ENCODE measurements at places on chromosomes 6 and 20.

- DNase-seq: no peak
Observed at GRCh38 chr20:6877633-6878032, 110.1 kb downstream of the BMP2 start.

GRCh38 chr20:4581838-4582237, 139.9 kb upstream of the PRND start:
- DNase-seq: no peak

DNA sequence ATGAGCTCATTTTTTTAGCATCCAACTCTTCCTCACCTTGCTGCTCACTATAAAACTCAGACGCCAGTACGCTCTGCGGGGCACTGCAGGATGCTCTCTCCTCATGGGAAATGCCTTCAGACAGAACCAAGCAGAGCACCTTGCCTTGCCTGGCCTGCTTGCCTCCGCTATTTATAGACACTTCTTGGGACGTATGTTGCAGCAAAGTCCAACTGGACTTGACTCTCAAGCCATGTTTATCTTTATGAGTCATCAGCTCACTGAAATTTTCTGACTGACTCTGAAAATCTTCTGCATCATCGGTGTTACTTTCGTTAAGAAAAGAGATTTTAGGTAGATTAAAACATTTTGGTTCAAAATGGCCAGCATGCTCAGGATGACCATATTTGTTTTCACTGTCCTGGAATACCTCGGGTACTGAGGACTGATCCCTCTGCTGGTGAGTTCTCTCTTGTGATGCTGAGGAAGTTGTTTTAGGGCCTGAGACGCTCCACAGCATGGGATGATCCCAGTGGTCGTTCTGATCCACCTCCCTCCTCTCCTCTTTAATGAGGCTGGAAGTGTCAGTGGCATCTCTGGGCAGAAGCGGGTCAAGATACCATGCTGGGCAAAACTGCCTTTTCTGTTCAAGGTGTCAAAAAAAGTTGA, 204.5 kb downstream of the KIF16B start:
- no peak for DNase-seq

DNA sequence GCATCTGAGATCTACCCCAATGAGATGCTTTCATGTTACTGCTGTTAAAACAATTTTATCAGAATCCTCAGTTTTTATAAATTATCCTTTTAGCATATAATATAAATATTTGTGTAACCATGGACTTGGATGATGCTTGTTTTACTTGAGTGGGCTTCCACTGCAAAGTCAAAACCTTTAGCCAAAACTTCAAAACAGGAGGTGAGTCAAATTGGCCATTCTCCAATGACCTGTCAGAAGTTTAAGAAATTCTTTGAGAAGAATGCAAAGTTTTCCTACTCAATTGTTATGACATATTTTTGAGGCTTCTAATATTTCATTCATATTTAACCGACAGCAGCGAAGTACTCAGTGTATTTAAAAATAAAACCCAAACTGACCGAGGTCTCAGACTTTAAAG, 507.9 kb downstream of the EYS start:
- no peak for DNase-seq

DNA sequence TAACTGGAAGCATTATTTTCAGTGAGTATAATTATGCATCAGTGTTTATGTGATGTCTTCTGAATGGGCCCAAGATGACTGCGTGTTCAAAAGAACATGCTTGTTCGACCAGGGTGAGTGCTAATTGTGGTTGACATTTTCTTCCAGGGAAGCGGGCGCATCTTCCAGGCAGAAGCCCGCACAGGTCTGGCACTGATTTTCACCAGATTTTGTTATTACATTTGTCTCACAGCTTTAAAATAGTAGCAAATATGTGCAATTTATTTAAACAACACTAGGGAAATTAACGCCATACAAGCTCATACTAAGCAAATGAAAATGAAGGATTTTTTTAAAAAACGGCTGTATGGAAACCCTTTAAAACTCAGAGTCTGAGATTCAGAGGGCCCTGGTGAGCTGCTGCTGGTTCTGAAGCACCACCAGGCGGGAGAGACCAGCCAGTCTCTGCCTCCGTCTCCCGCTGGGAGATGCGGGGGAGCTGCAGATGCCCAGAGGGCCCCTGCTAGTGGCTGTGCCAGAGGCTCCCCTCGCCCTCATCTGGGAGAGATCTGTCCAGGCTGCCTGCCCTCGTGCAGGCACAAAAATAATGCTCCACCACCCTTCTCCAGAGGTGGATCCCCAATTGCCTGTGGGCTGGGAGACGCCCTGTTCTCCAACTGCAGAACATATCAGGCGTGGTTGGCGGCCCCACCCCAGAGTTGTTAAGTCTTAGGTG, 297.0 kb downstream of the TAF4 start:
- no peak for DNase-seq

- no peak for DNase-seq
Observed at GRCh38 chr6:137781639-137782038, 85.4 kb upstream of the TNFAIP3 start.

DNA sequence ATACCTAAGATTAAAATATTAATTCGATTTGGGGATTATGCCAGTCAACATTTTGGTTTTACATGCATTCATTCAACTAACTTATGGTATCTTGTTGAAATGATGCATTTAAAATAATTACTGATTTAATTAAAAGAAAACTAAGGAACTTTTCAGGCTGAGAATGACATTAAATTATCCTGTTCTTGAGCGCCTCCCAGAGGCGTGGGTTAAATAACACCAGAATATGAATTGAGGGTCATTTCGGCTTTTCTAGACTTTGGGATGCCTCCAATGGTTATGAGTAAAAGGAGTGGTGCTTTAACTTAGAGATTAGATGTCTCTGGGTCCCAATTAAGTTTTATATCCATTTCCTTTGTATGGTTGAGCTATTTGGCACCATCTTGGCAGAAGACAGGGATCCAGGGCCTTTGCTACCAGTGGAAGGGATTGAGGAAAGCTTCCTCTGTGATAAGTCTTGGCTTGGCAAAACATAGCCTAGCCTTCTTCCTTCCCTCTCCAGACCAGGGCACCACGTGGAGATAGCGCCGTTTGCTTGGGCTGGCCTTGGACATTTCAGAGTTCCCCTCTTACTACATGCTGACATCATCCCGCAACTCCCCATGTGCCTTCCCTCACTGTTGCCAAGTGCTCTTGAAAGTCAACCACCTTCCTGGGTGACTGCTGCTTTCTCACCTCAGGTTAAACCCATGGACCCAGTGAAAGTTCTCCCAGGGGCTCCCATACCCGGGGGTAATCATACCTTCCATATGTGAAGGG, 28.7 kb downstream of the GNAS start:
- no peak for DNase-seq

DNA sequence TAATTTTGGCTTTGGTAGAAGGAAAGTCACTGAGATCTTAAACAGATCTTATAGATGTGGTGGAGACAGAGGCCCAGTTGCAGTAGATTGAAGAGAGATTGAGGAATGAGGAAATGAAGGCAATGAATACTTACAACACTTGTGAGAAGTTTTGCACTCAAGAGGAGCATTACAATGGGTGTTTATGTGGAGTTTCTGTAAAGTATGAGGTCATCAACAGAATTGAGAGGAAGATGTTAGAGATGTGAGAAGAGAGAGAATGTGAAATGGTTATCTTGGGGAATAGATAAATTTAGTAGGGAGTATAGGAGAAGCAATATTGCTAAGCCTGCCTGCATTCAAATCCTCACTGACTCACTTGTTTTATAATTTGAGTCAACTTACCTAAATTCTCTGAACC, 83.4 kb downstream of the GFRAL start:
- DNase-seq: no peak

DNA sequence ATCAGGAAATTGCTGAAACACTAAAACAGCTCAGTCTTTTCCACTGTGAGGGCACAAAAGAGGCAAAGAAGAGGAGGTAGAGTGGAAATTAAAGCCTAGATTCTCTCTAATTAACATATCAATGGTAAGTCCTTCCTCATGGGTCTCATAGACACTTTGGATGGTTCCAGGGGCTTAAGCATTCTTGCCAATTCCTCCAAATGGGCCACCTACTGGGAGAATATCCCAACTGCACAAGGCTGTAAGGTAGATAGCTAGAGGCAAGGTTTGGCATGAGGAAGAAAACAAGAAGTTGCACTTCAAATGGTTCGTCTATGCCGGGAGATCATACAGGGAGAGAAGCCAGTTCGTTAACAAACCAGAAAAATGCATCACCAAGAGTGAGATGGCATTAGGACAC, 107.6 kb upstream of the KHDRBS2 start:
- DNase-seq: no peak

DNA sequence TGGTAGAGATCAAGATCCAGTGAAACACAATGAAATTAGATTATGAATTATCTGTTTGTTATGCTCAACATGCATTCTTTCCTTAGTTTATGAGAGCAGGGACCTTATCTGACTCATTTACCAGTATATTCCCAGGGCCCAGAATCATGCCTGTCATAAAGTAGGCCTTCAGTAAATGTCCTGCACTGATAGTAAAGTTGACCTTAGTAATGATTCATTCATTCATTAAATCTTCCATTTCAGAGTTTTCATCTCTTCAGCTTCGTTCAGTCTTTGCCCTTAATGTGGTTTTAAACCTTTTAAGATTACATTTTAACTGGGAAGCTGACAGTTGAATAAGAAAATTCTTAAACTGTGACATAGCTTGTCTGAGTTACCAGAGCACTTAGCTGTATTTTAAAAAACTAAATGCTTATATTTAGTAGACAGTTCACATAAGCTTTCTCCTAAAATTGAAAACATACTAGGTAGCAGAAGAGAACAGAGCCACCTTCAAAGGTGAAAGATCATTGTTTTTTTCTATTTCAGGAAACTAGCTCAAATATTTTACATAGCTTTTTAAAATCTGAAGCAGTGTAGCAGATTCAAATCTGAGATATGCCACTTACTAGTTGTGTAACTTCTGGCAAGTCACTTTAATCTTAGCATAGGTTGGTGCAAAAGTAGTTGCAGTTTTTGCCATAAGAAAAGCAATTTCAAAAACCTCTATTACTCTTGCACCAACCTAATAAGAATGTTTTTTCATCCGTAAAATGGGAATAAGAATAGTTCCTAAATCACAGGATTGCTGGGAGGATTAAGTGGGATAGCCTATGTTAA, 41.4 kb downstream of the MCM8 start:
- DNase-seq: no peak

DNA sequence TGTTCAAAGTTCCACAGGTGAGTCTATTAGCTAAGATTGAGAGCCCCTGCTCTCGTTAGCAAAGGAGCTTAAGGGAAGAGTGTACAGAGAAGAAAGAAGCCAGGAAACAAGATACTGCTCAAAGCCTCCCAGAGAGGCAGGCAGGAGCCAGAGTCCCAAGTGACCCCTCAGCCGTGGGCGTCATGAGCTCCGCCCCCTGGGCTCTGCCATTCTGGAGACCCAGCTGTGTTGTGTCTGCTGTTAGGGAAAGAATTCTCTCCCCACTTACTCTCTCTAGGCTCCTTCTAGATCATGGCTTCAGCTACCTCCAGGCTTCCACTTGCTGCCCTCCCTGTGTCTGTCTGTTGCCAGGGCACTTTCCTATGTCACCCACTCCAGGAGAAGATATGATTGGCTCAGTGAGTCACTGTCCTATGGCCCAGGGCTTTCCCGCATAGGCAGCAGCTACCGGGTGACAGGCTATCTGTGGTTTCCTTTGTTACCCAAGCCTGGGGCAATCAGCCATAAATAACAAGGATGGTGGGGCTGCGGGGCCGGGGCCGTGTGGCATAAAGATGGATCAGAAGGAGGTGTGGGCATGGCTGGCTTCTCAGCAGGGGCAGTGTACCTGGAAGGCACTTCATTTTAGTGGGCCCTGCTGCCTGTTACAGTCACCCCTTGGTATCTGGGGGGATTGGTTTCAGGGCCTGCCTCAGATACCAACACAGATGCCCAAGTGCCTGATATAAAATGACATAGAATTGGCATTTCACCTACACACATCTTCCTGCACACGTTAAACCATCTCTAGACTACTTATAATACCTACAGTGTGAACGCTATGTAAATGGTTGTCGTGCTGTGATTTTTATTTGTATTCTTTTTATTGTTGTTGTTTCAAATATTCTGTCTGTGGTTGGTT, 118.9 kb downstream of the ARMC2 start:
- peak; percentile 34 for DNase-seq

DNA sequence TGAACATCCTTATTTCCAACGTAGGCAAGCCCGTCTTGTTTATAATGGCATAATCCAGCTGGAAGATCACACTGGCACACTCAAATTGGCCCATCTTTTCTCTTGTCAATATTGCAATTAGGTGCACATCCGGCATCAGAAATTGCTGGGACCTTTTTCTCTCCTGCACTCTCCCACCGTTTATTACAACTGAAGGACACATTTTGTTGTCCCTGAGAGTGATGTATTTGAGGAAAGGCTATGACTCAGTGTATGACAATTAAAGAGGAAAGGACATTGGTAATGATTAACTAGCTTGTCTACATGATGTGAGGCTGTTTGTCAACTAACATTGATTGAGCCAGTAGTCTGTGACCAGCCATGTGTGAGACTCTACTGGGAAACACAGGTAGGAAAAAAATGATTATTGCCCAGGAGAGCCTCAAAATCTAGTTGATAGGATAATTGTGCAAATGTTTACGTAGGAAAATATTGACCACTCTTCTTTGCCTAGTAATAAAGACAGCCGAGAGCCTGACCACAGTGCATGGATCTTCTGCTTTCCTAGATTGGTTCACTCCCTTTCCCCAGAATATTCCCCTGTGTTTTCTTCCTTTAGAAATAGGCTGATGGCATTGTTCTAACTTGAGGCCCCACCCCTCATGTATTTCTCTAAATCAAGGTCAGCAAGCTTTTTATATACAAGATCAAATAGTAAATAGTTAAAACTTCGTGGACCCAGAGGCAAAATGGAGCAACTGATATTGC, 230.0 kb upstream of the BTBD3 start:
- DNase-seq: no peak
